NCI-H146 (cell line): ENCODE measurements at places on chromosomes 1 and 21.

DNA sequence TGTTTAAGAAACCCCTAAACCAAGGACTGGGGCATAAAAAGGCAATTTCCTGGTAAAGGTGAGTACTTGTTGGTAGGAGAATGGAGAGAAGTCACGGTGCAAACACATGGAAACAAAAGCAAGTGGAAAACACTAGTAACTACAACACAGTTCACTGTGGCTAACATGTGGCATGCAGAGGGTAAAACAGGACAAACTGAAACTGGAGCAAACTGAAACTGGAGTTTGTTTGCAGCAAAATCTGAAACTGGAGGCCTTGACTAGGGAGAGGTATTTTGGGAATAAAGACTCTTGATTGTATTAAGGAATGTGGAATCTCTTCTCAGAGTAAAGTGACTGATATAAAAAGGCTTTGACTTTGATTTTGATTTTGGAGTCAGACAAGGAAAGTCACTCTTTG is 376.3 kb upstream of the PRMT6 start:
- DNase-seq: no peak

- DNase-seq: peak; percentile 50
Measured at GRCh38 chr21:31780944-31781343, 49.0 kb upstream of the SCAF4 start.

DNA sequence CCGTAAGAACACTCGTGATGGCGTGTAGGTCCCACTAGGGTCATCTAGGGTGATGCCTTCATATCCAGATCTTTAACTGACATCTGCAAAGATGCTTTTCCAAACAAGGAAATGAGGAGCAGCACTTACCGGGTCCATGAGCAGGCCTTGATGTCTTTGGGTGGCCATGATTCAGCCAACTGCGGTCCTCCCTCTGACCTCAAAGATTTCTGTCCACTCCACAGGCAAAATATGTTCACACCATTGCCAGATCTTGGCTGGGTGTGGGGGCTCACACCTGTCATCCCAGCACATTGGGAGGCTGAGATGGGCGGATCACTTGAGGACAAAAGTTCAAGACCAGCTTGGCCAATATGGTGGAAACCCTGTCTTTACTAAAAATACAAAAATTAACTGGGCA is 18.2 kb downstream of the TRPM2 start:
- DNase-seq: no peak

DNA sequence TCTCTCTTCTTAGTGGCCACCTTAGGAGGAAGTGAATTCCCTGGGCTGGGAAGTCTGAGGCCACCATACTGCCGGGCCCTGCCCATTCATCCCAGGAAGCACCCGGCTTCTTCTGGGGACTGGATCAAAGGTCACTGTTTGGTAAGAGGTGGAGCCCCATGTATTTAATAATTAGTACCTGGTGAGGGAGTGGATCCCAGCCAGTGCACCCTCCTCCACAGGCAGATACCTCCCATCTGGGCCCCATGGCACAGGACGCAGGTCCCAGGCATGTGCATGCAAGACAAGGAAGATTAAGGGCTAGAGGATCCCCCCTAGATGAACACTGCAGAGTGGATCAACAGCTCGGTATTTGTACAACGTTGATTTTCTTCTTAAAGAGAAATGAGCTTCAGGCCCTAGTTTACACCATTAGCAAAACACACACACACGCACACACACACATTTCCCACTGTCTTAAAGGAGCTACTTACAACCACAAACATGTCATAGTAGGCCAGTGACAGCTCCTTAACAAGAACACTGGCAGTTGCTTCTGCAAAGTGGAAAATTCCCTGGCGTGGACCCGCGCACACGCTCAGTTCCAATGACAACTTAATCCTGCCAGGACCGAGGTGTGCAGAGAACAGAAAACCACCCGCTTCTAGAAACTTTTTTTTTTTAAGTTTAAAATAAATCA is 90.7 kb downstream of the MRPL37 start:
- no peak for DNase-seq

GRCh38 chr1:3542676-3543075 is 68.6 kb downstream of the MEGF6 start:
- no peak for DNase-seq

DNA sequence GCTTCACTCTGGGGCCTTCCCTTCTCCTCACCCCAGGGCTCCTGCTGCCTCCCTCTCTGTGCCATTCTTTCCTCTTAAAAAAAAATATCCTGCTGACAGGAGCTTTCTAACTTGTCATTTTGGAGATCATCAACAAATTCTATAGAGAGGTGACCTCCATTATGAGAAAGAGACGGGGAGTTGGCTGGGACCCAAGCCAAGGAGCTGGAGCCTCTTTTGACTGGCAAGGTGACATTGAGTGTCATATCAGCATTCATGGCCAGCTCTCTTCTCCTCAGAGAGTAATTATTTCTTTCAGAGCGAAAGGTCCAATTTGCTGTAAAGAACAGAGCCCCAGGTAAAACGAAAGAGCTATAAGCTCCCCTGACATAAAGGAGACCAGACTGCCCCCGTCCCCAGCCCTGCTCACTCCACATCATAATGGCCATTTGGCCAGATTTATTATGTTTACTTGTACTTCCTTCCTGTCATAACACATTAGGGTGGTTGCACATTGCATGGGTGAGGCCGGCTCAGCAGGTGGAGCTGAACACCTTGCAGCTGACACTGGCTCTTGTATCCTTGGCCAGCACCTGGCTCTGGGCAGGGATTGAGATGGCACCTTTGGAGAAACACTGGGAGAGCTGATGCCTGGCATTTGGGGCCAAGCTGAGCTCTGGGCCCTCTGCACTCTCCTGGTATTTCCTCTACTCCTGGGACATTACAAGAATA is 404.0 kb upstream of the VAMP3 start:
- peak; percentile 90 for DNase-seq

GRCh38 chr1:163163163-163163562 is 39.6 kb downstream of the RGS5 start:
- DNase-seq: peak; percentile 83

- no peak for DNase-seq
Measured at GRCh38 chr21:44804762-44805161, 3.1 kb upstream of the UBE2G2 start.

- no peak for DNase-seq
Measured at GRCh38 chr1:92478393-92478792, 8.3 kb downstream of the GFI1 start.

- DNase-seq: no peak
Measured at GRCh38 chr1:224996266-224996665, 66.8 kb downstream of the DNAH14 start.

DNA sequence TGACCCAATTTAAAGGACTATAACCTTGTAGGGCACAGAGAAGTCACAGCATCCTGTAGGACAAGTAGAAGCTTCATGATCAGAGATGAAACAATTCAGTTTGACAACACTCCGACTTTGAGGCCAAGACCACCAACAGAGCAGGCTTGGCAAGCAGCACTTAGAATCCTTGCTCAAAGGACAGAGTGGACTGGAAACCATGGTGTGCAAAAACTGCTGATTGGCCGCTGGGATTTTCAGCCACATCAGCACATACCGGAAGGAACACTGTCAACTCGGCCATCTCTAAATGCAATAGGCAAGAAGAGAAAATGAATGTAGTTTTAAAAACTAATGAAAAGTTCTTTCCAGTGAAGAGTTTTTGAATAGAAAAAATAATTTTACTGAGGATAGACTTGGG is 92.0 kb upstream of the PRMT6 start:
- DNase-seq: no peak

DNA sequence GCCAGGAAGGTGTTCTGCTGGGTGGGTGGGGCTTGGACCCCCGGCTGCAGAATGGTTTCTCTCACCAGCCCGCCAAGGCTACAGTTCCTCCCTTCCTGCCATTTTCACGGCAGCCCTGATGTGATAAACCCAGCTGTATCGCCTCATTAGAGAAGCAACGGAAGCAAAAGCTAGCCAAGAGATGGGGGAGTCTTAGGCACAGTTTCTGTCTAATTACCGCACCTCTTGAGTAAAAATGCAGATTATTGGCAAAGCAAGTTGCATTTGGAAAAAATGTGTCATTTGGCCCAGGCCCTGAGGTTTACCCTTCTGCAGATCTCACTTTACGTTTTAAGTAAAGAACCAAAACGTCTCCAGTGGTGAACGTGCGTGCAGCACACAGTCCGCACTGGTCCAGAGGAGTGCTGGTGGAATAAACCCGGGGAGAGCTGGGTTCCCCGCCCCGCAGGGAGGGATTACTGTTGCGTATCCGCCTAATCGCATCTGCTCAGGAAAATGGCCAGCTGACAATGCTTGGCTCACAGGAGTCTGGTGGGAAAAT is 109.9 kb downstream of the GALNT2 start:
- peak; percentile 52 for DNase-seq

DNA sequence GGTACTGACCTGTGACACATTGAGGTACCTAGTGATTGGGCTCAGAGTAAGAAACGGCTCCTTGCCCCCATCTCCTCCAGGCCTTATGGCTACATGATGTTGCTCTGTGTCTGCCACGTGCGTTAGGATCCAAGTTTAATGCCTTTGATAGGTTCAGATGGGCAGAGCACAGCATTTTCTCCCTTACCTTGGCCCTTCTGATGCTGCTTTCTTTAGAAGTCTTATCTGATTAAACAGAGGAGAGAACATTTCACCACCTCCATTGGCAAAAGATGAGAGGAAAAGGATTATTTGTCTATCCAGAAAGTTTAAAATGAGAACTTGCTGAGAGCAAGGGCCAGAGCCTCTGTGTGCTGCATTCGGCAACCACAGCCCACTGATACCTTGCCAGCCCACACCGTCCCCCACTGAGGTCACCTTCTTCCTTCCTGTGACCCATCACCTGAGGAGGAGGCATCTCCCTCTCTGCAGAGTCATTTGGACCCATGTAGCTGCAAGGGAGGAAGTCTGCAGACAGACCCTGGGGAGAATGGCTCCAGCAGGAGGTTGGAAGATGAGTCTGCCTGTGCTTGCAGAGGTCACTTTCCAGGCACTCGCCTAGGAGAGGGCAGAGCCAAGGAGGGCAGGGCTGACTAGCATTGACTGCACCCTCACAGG is 16.7 kb downstream of the SHISA4 start:
- no peak for DNase-seq

- no peak for DNase-seq
Measured at GRCh38 chr1:156214024-156214748, 1.4 kb downstream of the PMF1 start.

GRCh38 chr1:82932727-82933126 is 1066.2 kb downstream of the TTLL7 start:
- DNase-seq: no peak

- DNase-seq: no peak
Measured at GRCh38 chr1:7018351-7018750, 233.1 kb downstream of the CAMTA1 start.

- no peak for DNase-seq
Measured at GRCh38 chr1:39116116-39116607, 88.3 kb upstream of the MACF1 start.

DNA sequence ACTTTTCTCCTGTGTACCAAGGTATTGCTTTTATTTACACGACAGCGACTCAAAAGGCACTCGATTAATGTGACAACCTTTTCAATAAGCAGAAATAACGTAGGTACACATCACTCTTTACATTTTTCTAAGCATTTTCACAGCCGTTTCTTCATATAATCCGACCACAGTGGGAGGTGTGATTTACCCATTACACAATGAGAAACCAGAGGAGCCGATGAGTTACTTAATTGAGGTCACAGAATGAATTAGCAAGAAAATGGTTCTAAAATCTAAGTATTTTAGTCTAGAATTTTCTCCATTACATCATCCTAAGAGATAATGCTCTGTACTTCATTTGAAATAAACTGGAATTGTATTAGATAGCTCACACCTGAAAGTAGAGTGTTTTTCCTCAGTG is 71.5 kb downstream of the UMODL1 start:
- no peak for DNase-seq

- DNase-seq: no peak
Measured at GRCh38 chr1:232662910-232663309, 33.0 kb upstream of the SIPA1L2 start.

- DNase-seq: no peak
Measured at GRCh38 chr1:30410153-30410851, 313.1 kb downstream of the MATN1 start.
